ENCODE measurements at places on chromosomes 16 and 17. TPM values are rescaled to one million over a fixed set of nuclear protein-coding genes. Genes with fewer than 3 reads are reported as not detected.

DNA sequence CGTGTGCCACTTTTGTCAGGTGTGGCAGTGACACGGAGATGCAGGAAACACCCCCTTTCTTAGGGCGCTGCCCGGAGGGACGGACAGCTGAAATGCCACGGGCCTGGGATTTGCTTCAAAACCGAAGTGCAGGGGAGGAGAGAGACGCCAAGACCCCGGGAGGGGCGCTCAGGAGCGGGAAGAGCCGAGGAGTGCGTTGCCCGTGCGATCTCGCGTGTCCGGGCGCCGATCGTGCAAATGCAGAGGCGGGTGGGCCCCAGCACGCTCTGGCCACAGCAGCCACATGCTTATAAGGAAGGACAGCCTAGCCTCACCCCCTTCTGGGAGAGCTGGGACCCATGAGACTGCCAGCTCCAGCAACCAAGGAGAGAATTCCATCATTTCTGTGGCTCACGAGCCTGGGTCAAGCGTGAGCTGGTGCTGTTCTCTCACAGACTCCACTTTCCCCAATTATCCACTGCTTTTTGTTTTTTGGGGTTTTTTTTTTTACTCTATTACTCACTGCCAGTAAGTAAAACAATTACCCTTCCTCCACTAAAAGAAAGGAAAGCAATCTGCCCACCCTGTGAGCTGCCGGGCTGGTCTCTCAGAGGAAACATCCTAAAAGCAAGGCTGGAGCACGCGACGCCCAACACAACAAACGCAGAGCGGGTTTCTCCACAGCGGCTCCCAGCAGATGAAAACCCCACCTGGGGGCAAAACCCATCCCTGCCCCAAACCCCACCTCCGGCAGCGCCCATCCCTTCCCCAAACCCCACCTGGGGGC lies 27.2 kb upstream of the C16orf95 start:
- no peaks in the 10 kb centered on the region for H3K27me3 ChIP-seq
- no peak overlapping the region for H3K4me3 ChIP-seq
- H3K4me1 ChIP-seq: peaks cover 21% of the 10 kb centered on the region
- peak overlapping the region; percentile 70 for H3K27ac ChIP-seq
- peaks cover 93% of the 10 kb centered on the region for H3K36me3 ChIP-seq

DNA sequence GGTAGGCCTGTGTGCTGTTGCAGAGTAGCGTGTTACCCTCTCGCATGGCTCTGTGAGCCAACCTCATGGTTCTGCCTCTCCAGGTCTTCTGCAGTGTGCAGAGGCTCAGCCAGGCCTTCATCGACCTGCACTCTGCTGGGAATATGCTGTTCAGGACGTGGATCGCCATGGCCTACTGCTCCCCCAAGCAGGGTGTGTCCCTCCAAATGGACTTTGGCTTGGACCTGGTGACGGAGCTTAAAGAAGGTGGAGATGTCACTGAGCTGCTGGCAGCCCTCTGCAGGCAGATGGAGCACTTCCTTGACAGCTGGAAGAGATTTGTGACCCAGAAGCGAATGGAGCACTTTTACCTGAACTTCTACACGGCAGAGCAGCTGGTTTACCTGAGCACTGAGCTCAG lies 75.8 kb upstream of the ENDOV start:
- no peak overlapping the region for H3K27ac ChIP-seq
- no peaks in the 10 kb centered on the region for H3K4me1 ChIP-seq
- no peak overlapping the region for H3K4me3 ChIP-seq
- H3K27me3 ChIP-seq: no peaks in the 10 kb centered on the region
- H3K36me3 ChIP-seq: peaks cover 100% of the 10 kb centered on the region

DNA sequence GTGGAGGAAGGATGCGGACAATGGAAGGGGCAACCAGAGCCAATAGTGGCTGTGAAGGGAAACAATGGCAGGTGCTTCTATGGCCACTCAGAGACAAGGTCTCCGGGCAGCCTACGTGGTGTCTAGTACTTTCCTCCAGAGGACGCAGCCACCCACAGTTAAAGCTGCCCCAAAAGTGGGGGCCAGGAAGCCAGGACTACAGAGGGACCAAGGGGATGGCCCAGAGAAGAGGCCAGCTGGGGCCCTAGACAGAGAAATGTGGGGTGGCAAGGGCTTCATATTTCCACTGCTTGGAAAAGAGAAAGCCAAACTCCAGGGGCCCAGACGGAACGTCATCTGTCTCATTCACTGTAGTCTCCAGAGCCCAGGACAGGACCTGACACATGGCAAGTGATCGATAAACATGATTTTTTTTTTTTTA lies 837 bp upstream of the PER1 start:
- no peaks in the 10 kb centered on the region for H3K27me3 ChIP-seq
- H3K4me1 ChIP-seq: peaks cover 59% of the 10 kb centered on the region
- H3K27ac ChIP-seq: peak overlapping the region; percentile 100
- DNase-seq: peak; percentile 49
- H3K36me3 ChIP-seq: peaks cover 42% of the 10 kb centered on the region

Gene MT1M
- 5.2 TPM for total RNA-seq

Gene GP2
- 0.55 TPM for total RNA-seq

Measured in stomach (tissue), 19 donors.